ENCODE measurements at places on chromosomes 16 and 17. TPM values are rescaled to one million over a fixed set of nuclear protein-coding genes. Genes with fewer than 3 reads are reported as not detected.

The SLC13A2 gene
- 0.10 TPM for total RNA-seq

The ZNF597 gene
- 2.4 TPM for total RNA-seq

The C17orf50 gene
- not detected for total RNA-seq

The ASIC2 gene
- total RNA-seq = not detected

The RRAD gene
- 3.4 TPM for total RNA-seq

The CCL17 gene
- not detected for total RNA-seq

The SP6 gene
- total RNA-seq = 1.9 TPM

DNA sequence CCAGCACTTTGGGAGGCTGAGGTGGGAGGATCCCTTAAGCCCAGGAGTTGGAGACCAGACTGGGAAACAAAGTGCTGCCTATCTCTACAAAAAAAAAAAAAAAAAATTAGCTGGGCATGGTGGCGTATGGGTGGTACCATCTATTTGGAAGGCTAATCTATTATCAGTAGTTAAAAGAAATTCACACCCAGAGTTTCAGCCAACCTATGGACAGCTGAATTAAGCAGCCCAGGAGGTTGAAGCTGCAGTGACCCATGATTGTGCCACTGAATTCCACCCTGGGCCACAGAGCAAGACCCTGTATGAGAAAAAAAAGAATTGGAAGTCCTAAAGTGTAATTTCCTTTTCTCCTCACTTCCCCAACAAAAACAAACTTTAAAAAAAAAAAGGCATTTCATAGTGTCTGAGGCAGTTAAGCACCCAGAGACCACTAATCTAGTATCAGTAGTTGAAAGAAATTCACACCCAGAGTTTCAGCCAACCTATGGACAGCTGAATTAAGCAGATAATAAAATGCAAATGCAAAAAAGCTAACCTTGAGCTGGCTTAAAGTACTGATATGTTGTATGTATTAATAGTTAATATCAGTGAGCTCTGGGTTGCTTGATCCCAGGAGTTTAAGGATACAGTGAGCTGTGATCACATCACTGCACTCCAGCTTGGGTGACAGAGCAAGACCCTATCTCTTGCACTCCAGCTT is 18.1 kb downstream of the CLTC start:
- DNase-seq = no peak

DNA sequence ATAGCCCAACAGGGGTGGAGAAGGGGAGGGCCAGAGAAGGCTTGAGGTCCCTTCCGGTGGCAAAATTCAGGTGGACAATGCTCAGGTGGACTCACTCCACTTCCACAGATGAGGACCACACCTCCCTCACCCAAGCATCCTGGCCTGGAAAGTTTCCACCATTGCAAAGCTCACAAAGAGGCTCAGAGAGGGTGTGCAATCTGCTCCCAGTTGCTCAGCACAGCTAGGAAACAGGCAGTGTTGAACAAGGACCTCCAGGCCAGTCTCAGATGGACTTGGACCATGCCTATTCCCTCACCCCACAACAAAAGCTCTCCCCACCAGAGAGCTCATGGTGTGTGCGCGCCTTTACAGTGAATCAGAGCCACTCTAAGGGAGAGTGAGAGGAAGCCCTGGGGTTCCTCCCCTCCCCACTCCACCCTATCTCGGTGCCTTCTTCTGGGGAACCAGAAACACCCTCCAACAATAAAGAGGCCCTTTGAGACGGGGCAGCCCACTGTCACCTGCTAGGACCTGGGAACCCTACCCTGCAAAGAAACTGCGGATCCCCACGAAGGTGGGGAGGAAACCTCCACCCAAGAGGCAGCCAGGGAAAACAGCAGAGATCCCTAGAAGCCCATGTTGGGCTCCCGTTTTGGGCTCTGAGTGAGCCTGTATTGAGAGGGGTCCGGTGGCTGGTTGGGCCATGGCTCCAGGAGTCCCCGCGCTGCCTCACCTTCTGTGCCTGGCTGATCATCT is 1.6 kb downstream of the FAM83G start:
- no peak for DNase-seq

DNA sequence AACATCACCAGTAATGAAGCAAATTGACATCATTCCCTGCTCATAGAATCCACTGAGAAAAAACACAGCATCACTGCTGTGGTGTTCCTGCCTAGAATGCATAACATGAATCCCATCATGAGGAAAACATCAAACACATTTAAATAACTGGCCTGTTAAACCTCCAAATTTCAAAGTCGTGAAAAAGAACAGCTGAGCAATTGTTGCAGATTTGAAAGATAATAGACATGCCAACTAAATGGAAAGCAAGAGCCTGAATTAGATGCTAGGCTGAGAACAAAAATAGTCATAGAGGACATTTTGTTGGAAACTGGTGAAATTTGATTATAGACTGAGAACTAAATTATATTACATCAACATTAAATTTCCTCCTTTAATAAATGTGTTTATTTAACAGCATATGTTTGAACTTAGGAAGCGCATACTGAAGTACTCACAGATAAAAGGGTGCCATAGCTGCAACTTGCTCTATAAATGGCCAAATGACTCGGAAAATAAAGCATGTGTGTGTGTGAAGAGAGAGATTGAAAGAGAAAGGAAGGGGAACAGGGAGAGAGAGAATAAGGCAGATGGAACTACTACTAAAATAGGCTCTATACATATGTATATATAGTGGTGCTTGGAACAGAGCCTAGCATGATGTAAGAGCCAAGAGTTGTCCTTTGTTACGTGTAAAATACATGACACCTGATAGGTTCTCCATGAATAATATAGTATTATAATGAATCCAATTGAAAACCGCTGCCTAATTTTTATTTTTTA is 305.0 kb upstream of the MON1B start:
- no peak for DNase-seq

- no peak for DNase-seq
Observed at GRCh38 chr17:77428020-77428748, 287.4 kb downstream of the SEC14L1 start.

GRCh38 chr17:80026359-80027042 is 9.2 kb downstream of the TBC1D16 start:
- no peak for DNase-seq

GRCh38 chr16:86343027-86343795 is 167.1 kb upstream of the FOXF1 start:
- DNase-seq = no peak

- DNase-seq = no peak
Observed at GRCh38 chr16:78916928-78917545, 683.5 kb downstream of the MAF start.

DNA sequence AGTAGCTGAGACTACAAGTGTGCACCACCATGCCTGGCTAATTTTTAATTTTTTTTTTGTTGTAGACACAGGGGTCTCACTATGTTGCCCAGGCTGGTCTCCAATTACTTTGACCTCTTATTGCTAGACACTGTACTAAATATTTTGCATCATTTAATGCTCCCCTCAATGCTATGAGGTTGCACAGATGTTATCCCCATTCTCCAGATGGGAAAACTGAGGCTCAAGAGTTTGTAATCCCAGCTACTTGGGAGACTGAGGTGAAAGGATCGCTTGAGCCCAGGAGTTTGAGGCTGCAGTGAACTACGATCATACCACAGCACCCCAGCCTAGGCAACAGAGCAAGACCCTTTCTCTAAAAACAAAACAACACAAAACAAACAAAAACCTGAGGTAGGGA is 443.3 kb upstream of the C16orf82 start:
- no peak for DNase-seq

DNA sequence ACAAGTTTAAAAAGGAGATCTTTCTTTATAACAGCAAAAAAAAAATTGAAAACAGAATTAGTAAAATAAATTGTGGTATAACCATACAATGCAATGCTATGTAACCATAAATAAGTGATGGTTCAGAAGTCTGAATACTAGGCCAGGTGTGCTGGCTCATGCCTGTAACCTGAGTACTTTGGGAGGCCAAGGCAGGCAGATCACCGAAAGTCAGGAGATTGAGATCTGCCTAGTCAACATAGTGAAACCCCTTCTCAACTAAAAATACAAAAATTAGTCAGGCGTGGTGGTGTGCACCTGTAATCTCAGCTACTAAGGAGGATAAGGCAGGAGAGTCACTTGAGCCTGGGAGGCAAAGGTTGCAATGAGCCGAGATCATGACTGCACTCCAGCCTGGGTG is 34.6 kb downstream of the CCT6B start:
- DNase-seq = no peak

- DNase-seq = no peak
Observed at GRCh38 chr16:50468749-50469078, 79.5 kb upstream of the NKD1 start.

DNA sequence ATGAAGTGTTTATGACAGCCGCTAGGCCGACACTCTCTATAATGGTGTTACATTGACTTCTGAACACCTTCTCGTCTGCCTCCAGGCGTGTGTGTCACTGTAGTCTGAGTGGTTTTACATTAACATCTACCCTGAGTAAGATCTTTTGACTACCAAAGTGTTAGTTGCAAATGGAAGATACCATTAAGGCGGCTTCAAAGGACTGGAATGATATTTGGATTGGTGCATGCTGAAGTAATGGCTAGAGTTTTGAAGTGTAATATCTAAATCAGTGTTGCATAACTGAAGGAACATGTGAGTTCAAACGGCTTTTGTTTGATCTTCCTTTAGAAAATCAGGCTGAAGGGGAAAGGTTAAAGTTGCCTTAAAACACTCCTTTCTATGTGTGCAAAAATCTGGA is 52.2 kb downstream of the BCAS3 start:
- no peak for DNase-seq

- no peak for DNase-seq
Observed at GRCh38 chr16:85187002-85187401, 74.7 kb upstream of the CIBAR2 start.

GRCh38 chr16:11977376-11978041 is 975 bp downstream of the SNX29 start:
- DNase-seq = no peak

DNA sequence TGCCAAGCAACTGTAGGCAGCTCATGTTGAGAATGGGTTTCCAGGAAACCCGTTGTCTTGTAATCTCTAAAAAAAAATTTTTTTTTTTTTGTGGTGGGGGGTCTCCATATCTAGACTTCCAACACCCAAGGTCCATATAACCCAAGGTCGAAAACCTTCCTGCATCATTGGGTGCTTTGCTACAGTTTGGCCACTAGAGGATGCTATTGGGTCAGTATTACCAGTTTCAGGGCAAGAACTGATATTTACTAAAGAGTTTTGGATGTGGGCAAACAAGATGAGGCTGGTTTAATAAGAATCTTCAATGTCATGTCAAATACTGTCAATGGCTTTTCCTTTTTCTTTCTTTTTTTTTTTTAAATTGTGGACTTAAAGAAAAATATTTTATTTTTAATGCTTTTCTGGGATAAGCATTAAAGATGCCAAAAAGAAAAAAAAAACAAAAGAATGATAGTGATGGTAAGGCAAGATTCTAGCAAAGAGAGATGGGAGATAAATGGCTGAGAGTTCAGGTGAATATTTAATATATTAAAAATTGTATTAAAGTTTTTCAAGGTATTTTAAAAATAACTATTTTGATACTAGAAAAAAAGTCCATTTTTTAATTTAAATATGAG is 62.2 kb downstream of the DHRS7C start:
- DNase-seq = no peak

DNA sequence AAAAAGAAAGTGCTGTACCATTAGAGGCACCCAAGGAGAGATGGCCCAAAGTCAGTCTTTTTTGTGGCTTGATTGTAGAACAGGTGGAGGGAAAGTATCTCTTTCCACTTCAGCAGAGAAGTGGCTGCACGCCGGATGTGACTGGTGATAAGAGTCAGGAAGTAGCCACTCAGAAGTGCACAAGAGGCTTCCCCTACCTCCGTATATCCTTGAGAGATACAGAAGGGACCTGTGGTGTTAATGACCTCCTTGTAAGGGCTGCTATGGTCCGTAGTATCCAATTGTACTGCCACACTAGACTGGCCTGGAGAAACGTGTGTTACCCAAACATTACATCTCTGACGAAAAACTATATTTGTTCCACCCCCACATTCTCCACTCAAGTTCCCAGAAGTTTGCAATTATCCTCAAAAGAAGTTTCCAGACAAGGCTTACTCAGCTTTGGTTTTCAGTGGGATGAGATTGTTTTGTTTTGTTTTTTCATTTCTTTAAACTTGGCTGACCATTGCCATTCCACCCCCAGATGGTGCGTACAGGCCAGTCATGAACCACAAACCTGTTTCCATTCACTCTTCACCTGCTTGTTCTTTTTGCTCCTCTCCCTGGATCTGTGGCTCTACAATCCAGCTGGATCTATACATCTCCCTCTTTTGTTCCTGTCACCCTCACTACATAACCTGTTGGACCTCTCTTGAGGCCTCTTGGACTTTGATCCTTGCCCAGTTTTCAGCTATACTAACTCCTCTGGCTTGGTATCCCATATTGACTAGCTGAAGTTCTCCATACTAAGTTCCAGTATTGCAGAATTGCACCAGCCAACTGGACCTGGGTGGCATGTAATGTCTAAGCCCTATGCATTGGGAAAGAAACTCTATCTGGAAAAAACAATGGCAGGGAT is 20.7 kb upstream of the MED13 start:
- DNase-seq = no peak

DNA sequence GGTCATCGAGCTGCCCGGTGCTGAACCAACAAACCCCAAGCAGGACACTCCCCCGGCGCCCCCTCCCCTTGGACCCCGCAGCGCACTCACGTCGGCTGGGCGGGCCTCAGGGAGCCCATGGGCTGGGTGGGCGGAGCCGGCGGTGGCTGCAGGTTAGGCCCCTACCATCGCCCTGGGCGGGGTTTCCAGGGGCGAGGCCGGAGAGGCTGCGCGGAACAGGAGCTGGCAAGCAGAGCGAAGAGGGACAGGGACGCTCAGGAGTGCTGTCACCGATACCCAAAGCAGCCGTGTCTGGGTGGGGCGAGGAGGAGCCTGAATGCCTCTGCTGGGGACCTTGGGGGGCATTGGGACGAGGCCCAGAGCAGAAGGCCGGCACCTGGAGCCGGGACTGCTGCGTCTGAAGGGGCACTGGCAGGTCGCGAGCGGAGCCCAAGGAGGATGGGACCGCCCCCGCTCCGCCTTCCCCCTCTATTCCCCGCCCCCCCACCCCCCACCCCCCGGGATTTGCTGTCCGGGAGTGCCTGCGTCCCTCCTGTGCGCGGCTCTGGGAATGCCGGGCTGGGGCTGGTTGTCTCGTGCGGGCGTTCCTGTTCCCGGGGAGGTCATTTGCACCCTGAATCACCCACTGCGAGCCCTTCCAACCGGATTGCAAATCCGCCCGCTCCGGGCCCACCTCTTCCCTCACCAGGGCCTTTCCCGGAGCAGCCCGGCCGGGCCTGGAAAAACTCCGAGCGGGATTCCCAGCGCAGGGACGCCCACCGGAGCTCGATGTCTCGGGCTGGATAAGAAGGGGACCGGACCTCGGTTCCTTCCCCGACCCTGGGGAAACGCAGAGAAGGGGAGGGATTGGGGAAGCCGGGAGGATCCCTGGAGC is 902 bp downstream of the ARHGAP27 start:
- DNase-seq = no peak
